ENCODE measurements at places on chromosomes 6 and 20.

DNA sequence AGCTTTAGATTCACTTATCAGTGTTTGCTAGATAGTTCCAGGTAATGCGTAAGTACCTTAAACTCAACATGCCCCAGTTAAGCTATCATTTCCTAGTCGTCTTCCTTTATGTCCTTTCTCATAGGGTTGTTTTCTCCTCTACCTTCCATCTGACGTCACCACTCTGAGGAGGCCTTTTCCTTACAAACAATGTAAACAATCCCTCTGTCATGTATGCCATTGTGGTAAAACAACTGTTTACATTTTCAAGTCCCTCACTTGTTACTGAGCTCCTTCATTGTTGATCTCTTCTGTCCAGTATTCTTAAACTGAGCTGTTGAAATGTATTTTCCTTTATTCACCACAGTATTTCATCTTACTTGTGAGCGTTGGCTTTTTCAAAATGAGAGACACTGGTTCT, 45.4 kb upstream of the PLCG1 start:
- no peak for DNase-seq

DNA sequence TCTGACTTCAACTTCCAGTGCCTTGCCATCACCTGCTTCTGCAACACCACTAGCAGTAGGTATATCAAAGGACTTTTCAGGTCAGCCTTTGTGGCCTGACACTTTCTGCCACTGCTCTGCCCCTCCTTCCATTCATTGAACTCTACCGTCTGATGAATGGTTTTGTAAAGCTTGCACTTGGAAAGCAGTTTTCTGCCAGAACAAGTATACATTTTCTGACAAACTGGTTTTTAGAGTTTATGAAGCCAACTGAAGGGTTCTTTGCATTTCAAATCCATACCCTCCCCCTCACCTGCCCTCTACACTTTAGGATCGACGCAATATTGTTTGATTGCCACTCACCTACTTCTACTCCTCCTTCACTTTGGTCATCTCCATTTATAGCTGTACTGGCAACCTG, 603.1 kb downstream of the HACE1 start:
- DNase-seq = no peak

- no peak for DNase-seq
Observed at GRCh38 chr6:2433711-2434110, 188.3 kb upstream of the GMDS start.

DNA sequence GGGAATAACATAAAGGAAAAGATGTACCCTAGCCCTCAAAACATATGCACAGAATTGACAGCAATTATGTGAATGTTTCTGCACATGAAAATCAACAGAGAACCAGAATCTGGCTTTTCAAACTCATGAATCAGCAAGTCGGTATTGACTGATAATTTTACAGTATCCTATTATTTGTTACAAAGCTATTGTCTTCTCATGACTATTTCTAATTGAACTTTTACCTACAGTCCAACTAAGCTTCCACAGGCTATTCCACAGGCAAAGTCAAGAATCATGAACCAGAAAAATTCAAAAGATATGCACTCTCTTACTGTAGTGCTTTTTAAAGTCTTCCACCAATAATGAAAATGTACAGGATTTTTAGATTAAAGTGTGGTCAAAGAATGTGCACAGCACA, 49.1 kb upstream of the DST start:
- DNase-seq = no peak

DNA sequence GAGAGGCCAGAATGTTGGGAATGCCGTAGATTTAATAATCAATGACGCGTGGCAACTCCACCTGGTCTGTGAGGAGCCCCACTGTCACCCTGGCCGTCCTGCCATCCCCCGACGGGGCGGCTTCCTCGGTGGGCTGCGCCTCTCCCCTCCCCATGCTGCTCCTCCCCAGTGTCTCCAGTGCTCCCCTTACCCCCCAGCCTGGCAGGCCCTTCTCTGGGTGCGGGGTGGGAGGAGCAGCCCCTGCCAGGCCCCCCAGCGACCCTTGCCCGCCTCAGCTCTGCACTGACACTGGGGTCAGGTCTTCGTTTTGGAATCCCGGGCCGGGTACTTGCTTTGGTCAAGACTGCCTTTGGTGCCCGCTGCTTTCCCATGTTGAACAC, 82.3 kb upstream of the FRMD1 start:
- DNase-seq = peak; percentile 6

Data from activated CD8-positive, alpha-beta memory T cell treated with anti-CD3 and anti-CD28 coated beads, Interleukin-2, amount 50 U/mL, for 48 hours (primary cell).